ENCODE measurements at places on chromosomes 12 and 14.

- DNase-seq: no peak
Measured at GRCh38 chr12:19421503-19422282, 17.6 kb upstream of the AEBP2 start.

DNA sequence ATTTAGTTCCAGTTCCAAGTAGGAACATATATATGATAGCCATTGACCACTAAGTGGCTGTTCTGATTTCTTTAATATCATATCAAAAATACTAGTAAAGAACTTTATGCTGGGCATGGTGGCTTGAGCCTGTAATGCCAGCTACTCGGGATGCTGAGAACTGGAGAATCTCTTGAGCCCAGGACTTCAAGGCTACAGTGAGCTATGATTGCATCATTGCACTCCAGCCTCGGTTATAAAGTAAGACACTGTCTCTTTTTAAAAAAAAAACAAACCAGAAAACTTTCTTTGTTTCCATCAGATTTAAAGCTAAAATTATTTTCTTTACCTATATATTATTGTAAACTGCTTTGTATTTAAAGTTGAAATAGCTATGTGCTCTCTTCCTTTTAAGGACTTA is 127.0 kb downstream of the SCAF11 start:
- no peak for DNase-seq

DNA sequence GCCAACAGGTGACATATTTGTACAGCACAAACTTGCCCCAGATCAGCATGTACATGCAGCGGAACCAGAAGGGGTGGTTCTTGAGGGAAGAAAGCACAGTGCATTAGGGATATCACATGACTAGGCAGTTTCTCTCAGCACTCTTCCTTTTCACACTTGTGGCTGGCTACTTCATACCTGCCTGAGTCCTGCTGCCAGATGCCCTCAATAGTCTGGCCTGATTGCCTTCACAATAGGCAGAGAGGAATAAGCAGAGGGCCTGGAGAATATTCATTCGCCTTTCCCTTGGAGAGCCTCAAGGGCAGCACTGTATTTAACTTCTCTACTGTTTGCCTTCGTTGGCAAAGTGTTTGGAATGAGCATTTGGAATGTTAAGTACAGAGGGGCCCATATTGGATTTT is 7.9 kb downstream of the EMG1 start:
- DNase-seq: peak; percentile 77

GRCh38 chr12:12017798-12018197 is 52.9 kb upstream of the BCL2L14 start:
- no peak for DNase-seq

GRCh38 chr14:61516964-61517653 is 178.2 kb upstream of the HIF1A start:
- peak; percentile 69 for DNase-seq

DNA sequence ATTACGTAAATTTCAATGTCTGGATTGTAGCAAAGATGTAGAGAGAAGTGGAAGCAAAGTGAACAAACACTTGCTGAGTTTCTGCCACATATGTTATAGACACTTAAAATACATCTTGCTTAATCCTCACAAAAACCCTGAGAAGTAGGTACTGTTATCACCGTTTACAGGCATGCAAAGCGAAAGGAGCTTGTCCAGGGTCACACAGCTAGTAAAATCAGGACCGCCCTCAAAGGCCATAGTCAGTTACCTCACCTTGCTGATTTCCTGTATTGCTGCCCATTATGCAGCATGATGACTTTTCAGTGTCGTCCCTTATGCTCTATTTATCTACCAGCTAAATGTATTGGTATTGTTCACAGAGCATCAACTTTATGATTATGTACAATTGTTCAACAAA is 39.8 kb downstream of the TRHDE start:
- DNase-seq: no peak

DNA sequence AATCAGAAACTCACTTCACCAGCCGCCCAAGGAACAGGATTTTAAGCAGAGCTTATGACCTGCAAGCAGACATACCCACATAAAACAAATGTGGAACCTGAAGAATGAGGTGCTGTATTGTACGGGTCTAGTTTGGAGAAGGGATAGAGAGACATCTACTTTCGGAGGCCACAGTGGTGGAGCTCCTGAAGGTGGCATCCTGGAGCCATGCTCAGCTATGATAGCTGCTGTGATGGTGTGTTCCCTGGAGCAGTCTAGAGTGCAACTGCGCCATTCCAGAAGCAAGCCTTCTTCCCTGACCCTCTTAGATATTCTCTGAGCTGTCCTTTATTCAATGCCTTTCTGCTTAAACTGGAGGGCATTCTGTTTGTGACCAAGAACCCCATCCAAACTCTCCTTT is 402.6 kb downstream of the FUT8 start:
- no peak for DNase-seq

DNA sequence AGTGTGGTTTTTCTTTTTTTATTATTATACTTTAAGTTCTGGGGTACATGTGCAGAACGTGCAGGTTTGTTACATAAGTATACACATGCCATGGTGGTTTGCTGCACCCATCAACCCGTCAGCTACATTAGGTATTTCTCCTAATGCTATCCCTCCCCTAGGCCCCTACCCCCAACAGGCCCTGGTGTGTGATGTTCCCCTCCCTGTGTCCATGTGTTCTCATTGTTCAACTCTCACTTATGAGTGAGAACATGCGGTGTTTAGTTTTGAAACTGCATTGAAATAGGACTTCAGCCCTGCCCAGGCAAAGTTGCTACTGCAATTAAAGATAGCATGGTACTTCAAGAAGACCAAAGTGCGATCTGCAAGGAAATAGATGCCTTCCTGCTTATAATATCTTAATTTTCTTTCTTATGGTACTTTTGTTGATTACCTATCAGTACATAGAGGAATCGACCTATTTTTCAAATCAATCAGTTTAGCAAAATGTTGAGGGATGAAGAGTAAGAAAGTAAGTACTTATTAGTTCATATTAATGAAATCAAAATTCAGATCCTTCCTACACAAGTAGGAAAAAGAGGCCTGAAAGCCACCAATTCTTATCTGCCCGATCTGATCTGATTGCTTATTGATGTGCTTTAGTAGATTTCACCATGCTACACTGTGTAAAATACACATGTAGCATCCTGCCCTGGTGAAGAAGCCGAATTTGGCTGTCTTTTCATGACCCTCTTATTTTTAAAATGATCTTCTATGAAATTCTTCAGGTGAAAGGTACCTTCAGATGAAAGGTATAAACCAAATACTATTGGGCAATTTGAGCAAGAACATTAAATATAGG is 1.6 kb downstream of the LTA4H start:
- DNase-seq: no peak

- no peak for DNase-seq
Measured at GRCh38 chr12:1050059-1050707, 59.2 kb downstream of the ERC1 start.

DNA sequence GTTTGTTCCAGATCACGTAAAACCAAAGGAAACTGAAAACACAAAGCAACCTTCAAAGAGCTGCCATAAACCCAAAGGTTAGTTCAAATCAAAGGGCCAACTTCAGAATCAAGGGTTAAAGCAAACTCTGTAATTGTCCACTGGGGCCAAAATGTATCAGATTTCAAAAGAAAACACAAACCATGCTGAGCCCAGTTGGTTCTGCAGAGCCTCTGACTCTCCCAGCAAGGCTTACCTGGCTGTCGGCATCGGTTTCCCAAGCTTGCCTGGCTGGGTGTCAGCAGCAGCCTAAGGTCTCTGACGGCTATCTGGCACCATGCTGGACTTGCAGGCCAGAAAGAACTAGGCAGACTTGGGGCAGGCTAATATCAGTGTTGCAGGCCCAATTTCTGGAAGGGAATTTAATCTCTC is 125.3 kb downstream of the DAD1 start:
- no peak for DNase-seq

- peak; percentile 43 for DNase-seq
Measured at GRCh38 chr12:22399464-22400180, 65.1 kb upstream of the ST8SIA1 start.

GRCh38 chr14:101977311-101978071 is 13.1 kb downstream of the DYNC1H1 start:
- DNase-seq: no peak

DNA sequence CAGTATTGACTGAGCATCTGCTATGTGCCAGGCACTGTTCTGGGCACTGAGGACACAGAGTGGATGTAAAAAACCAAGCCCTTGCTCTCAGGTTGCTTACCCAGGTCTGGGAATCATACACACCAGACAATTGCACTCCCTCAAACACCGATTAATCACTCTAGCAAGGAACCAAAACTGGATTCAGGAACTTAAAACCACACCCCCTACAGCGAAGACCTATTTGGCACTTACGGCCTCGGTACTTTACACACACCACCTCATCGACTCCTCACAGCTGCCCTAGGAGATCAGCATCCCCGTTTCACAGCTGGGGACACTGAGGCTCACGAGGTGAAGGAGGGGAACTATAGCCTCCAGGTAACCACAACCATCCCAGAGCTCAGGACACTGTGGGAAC is 1.6 kb downstream of the GLTP start:
- DNase-seq: no peak

DNA sequence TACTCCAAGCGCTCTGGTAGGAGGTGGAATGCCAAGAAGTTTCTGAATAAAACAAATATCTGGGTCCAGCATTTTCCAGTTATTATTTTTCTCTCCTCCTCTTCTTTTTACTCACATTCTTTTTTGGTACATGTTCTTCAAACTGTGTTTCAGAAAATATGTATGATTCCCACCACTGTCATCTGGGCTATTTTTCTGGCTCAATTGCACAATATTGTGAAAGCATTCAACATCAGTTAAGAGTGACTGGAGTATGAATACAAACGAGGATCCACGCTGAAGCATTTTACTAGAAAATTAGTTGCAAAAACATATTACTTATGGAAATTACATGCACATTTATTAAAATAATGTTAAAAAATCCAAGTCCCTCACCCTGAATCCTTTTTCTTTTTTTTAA is 61.5 kb downstream of the KCNMB4 start:
- DNase-seq: peak; percentile 10

DNA sequence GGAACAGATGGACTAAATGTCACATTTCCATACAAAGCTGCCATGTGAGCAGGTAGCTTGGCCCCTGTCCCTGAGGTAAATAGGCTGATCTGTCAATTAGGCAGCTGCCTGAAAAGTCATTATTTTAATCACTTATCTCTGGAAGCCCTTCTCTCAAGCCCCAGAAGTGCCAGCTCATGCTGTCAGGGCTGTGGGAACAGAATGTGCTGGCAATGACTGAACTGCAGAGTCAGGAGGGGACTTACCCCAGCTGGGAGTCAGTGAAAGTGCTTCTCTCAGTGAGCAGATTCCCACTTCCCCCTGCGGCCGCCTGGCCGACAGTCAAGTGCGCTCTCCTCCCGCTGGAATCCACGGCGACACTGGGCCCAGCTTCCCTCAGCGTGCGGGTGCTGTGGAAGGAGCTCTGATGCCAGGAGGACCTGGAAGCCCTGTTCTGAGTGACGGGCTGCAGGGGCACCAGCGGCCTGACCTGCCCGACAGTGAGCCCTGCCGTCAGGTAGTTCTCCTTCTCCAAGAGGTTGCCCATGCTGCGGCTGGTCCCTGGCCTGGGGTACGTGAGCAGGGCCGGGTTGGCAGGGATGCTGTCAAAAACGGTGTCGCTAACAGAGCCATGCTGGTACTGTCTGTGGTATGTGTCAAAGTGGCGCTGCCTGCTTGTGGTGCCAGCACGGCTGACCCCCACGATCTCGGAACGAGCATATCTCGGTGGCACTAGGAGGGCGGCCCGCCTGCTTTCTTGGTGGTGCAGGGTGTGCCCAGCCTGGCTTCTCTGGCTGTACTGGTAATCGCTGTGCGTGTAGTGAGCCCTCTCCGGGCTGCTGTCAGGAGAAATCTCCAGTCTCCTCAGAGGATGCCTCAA is 18.7 kb downstream of the PKP2 start:
- DNase-seq: peak; percentile 34

DNA sequence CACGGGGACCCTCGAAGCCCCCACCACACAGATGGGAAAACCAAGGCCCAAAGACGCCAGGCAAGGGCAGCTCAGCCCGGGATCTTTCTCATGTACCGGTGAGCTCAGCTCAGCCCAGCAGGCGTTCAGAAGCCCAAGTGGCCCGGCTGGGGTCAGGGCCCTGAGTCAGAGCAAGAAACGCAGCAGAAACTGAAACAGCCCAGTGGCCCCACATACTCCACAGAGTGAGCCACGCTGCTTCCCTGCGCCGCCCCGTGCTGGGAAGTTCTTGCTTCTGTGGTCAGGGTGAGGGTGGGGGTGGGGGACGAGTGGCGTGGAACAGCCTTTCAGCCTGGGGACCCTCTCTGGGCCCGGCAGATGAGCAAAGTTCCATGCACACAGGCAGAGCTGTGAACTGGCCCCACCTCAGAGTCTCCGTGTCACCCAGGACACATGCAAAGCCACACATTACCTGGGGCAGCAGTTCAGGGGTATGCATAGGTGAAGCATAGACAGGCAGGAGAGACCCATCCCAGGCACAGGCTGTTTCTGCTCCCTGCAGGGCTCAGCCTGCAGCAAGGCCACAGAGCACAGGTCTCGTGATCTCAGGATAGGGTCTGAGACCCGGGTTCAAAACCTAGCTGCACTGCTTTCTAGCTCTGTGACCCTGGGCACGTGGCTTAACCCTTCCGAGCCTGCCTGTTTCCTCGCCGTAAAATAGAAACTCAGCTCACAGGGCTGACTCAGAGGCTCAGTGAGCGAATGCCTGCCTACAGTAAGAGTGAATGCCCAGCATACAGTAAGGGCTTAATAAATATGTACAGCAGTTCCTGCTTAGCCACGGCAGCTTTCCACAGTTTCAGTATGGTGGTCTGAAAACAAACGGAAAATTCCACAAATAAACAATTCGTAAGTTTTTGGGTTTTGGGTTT is 21.6 kb downstream of the NCOR2 start:
- DNase-seq: no peak

GRCh38 chr12:5345534-5345933 is 86.4 kb upstream of the NTF3 start:
- DNase-seq: no peak

DNA sequence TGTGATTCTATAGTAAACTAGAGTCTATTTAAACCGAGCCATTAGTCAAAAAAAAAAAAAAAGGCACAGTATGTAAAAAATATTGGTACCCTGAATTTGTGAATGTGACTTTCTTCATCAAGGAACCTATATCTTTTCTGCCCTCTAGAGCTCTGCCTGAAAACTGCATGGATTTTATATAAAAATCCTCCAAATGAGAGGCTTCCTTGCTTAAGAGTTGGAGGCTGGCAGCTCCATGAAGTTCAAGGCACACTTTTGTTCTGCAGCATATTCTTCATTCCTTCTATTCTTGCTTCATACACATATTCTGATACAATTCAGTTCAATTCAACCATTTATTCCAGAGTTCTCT is 23.1 kb upstream of the NKX2-8 start:
- no peak for DNase-seq

- DNase-seq: no peak
Measured at GRCh38 chr12:131716282-131716681, 5.4 kb downstream of the SFSWAP start.

DNA sequence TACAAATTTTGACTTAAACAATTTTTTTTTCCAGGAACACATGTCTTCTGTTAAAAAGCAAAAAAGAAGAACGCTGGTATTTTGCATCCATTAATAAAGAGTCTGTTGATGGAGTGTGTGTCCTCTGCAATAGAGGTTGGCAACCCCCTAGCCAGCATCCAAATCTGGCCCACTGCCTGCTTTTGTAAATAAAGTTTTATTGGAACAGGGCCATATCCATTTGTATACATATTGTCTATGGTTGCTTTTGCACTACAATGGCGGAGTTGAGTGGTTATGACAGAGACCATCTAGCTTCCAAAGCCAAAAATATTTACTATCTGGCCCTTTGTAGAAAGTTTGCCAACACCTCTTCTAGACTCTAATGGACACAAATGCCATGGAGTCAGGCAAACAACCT is 49.6 kb downstream of the CCDC92 start:
- no peak for DNase-seq

- peak; percentile 48 for DNase-seq
Measured at GRCh38 chr12:98618952-98619351, 25.5 kb downstream of the SLC25A3 start.
